ELR (cell line): ENCODE measurements at places on chromosomes 5 and 9.
A peak's percentile ranks its signal among the peaks of the same experiment; 100 is the strongest.

DNA sequence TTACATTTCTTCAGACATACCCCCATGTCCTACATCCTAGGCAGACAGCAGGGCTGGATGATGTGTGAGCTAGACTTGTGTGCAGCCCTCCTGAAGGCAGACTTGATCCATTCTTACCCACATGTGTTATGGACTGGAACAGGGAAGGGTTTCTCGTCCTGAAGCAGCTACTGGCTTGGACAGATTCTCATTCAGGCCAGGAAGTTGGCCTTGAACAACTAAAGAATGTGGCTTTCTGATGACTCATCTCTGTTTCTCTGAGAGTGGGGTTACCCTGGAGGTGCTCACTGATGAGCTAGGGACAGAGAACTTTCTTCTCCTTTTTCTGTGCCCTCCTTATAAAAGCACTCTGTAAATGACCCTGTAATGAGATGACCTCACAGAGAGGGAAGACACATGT is 246.5 kb downstream of the PCSK5 start:
- DNase-seq = peak; percentile 40

GRCh38 chr5:44331471-44332050 is 57.7 kb downstream of the FGF10 start:
- no peak for DNase-seq

DNA sequence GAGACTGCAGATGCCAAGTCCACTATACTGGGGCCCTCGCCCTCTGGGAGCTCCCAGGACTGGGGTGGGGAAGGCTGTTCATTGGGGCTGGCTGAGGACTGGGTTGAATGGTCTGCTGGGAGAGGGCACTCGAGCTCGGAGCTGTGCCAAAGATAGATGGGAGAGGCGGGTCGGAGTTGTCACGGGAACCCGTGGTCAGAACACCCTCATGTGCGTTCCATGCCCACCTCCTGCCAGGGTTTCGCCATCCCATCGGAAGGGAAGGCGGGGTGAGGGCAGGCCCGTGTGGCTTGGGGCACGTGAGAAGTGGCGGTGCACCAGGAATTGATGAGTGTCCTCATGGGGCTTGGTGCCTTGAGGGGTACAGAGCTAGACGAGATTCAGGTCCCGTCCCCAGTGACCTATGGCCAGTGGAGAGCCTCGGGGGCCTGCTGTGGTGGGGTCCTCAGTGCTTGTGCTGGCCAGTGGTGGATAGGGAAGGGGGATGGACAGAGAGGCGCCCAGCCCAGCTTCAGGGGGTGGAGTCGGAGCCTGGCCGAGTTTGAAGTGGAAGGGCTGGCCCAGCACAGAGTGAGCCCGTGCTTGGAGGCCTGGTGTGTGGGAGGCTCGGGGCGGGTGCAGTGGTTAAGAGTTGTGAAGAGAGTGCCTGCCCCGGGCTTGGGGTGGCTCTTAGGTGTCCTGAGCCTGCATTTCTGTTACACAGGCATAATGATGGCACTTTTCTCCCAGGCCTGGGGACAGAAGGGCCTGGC is 4.3 kb downstream of the CACFD1 start:
- no peak for DNase-seq

DNA sequence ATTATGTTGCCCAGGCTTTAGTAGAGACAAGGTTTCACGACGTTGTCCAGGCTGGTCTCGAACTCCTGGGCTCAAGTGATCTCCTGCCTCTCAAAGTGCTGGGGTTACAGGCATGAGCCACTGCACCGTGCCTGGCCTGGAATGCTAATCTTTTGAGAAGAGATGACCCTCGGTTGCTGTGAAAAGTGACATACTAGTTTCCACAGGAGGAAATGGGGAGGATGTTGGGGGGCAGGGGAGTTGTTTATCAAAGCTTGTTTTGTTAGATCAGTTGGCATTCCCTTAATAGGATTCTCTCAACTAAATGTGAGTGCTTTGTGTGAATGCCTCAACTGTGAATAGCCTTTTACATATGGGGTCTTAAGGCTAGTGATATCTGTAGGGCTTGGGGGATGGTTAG is 16.4 kb upstream of the MATR3 start:
- DNase-seq = no peak

DNA sequence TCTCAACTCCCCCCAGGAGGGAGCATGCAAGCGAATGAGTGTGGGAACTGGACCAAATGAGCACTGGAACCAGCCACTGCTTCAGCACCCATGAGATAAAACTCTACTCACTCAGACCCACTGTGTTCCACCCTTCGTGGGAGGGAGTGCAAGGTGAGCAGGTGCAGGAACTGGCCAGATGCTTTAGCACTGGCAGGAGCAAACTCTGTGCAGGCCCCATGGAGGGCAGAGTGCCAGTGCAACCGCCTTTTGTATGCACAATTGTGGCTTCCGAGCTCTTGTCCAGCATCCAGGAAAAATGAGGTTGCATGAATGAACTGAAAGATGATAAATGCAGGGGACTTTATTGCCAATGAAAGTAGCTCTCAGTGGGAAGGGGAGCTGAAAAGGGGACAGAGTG is 67.4 kb upstream of the CCDC112 start:
- no peak for DNase-seq

GRCh38 chr5:160198841-160199409 is 30.4 kb upstream of the FABP6 start:
- DNase-seq = no peak

DNA sequence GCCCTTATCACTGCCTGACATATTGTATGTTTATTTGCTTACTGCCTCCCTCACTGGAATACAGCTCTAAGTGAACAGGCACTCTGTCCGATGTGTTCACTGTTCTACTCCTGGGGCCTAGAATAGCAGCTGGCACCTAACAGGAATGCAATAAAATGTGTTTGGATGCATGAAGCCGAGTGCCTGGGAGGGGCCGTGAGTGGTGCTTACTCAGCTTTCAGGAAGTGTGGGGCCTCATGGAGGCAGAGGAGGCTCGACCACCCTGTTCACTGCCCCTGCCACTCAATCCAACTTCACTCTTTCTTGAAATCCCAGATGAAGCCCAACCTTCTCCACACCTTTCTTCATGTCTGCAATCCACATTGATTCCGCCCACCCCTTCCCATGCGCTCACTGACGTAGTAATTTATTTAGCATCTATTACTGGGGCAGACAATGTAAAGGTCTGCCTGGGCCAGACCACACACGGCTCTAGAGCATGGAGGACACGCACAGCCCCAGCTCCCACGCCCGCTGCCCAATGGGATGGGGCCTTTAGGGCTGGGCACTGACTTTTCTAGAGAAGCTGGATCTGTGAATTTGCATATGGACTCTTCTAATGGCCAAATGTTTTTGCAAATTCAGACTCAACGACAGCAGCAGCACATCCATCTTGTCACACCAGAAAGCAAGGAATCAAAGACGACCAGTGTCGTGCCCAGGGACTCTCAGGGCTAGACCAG is 21.3 kb downstream of the TBC1D9B start:
- no peak for DNase-seq

DNA sequence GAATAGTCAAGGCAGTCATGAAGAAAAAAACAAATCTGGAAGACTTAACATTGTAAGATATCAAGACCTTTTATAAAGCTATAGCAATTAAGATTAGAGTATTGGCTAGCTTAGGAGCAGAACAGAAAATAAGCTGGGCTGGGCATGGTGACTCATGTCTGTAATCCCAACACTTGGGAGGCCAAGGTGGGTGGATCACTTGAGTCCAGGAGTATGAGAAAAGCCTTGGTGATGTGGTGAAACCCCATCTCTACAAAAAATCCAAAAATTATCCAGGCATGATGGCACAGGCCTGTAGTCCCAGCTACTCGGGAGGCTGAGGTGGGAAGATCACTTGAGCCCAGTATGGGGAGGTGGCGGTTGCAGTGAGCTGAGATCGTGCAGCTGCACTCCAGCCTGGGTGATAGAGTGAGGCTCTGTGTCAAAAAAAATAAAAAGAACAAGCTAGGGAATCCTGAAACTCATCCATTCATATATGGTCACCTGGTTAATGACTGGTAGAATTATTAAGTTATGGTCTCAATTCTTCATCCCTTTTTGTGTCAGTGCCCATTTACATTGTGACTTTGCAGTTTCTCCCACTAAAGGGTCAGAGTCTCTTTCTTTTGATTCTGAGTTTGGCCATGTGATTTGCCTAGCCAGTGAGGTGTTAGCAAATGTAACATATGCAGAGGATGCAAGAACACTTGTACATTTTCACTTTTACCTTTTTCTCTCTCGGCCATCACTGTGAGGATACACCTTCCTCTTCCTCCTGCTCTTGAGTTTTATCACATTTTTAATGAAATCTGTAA is 144.6 kb upstream of the SGCD start:
- DNase-seq = no peak

GRCh38 chr5:167525004-167525403 is 766.4 kb upstream of the WWC1 start:
- no peak for DNase-seq

- no peak for DNase-seq
These were observed 45.0 kb upstream of the VLDLR start for GRCh38 chr9:2576631-2577030.

- DNase-seq = no peak
These were observed 77.4 kb downstream of the OTULIN start for GRCh38 chr5:14741801-14742440.

DNA sequence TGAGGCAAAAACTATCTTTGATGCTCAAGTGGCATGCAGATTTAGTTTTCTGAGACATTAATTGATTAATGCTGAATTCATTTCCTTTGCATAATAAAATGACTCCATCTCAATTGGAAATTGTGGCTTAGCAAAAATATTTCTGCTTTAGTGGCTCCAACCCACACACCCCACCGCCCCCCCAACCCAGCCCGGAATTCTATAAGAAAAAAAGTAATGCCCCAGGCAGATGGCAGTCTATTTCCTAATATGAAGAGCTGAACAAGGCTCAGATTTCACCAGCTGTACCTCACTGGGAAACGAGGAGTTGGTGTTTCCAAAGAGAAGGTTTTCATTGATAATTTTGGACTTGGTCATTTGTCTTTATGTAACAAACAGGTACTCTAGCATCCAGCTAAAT is 182.1 kb downstream of the FBN2 start:
- no peak for DNase-seq

- no peak for DNase-seq
These were observed 188.7 kb downstream of the LURAP1L start for GRCh38 chr9:12963537-12963936.
